Stimulated activated CD8-positive, alpha-beta memory T cell treated with anti-CD3 and anti-CD28 coated beads, Interleukin-7, amount 100 ng/mL, for 24 hours (primary cell): ENCODE measurements at places on chromosomes 6 and 20.

DNA sequence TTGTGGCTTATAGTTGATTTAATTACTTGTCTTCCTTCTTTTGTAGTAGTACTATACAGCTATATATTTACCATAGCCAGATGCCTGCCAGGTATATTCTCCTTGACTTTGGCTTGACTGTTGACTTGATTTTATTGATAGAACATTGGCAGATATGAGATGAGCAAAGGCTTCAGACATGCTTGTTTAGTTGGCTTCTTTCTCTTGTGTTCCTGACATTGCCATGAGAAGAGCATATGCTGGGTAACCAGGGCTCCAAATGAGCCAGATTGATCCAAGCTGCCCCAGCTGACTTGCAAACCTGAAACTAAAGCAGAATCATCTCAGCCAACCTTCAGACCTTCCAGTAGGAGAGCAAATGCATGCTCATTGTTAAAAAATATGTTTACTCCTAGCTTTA, 508.1 kb upstream of the BTBD3 start:
- no peak for DNase-seq

DNA sequence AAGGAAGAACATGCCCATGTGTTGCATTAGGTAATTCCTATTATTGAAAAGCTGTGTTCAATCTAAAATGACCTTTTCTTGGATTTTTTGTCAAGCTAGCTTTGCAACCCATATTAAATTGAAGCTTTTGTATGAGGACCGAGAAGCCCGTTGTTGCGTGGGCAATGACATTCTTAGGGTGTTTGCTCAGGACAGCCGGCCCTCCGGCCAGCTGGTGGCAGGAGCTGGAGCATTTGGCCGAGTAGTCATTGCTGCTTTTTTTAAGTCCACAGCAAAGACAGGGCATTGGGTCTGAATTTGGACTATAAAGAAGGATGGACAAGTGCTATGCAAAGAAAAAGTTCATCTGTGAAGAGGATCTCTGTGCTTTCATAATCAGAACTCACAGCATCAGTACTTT, 365.8 kb downstream of the SAMD5 start:
- DNase-seq: no peak

- no peak for DNase-seq
Measured at GRCh38 chr20:35968930-35969329, 540 bp downstream of the CNBD2 start.

GRCh38 chr6:18072841-18073240, 49.6 kb downstream of the NHLRC1 start:
- no peak for DNase-seq

- no peak for DNase-seq
Measured at GRCh38 chr6:165960695-165961094, 207.0 kb downstream of the TBXT start.
